Activated CD8-positive, alpha-beta memory T cell treated with anti-CD3 and anti-CD28 coated beads for 24 hours (primary cell): ENCODE measurements at places on chromosomes 5 and 9.

DNA sequence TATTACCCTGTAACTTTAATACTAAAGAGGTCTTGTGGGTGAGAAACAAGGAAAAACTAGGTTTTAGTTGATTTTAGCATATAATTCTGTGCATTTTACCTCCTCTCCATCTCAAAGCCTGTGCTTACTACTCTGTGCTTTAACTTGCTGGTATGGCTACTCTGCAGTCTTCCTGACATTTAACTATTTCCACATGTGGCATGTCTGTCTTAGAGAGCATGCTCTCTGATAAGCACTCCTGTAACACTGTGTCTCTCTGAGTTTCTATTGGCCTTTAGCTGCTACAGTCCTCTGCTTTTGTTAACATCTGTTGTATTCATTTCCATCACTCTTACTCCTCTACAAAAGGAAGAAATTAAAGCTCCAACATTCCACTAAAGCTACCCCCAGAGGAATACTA is 418.3 kb downstream of the RAB3C start:
- DNase-seq = no peak

DNA sequence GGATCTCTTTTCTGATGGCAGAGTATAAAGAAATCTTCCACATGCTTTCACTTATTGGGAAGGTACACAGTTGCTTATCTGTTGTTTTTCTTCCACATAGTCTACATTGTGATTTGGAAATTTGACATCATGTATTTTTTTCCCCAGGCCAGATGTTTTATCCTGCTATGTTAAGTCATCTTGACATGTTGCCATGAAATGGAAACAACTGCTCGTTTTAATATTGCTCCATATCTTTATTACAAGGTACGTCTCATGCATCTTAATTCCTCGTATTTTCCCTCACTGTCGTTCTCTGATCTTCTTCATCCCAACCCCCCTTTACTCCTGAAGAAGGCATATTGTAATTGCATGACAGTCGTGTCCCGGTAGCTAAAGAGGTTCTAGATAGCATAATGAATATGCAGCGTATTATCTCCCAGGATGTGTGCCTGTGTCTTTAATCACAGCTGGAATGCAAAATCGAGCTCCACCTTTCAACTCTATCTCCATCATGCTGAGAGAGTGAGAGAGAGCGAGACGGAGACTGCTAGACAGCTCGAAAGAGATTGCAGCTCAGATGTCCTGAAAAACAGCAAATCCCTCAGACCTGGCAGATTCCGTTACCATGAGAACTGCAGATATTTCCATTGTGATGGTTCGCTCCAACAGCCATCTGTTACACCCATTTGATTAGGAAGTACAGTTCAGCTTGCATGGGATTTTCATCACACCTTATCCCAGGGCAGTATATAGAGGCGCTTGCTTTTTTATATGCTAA is 281.7 kb downstream of the TMEM38B start:
- no peak for DNase-seq

DNA sequence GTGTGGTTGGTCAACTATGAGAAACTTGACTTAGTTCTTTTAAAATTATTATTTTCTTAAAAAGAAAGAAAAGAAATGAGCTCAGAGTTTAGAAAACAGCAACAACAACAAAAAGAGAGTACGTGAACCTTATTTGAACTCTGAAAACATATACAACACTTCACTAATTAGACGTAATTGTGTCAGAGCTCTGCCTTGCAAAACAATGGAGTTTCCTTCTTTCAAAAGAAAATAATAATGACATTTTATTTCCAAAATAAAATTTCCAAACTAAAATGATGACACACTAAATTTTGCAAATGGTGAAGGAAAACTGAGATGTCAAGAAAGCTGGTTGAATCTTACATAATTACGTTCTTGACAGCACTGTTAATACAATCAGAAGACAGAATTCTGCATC is 15.4 kb downstream of the ROR2 start:
- no peak for DNase-seq

DNA sequence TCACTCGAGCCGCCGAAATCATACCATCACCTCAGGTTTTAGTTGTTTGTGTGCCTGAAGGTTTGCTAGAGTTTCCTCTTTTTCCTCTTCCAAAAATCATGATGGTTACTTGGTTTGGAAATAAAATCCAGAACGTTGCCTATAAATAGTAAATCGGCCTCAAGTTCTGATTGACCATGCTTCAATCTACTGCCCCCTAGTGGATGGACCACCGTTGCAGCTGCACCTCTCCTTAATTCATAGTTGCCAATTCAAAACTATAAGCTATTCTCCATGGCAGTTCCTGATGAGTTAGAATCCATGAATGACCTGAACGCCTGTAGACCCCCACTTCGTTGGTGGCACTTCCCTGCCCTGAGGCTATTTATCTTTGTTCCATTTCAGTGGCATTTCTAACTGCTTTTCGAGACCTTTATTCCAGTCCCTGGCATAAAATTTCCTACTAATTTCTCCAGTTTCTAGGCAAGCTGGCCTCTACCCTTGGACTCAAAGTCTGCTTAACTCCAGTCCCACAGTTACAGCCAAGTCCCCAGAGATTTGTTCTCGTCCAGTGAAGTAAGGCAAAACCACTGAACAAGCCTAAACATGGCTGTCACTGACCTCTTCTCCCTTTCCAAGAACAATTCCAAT is 422.6 kb downstream of the EFNA5 start:
- DNase-seq = peak; percentile 59

- DNase-seq = no peak
Observed at GRCh38 chr5:132458226-132458560, 32.4 kb downstream of the IRF1 start.

GRCh38 chr5:34684281-34684979 is 28.3 kb downstream of the RAI14 start:
- no peak for DNase-seq

GRCh38 chr9:81073821-81074220 is 615.5 kb downstream of the TLE1 start:
- no peak for DNase-seq

DNA sequence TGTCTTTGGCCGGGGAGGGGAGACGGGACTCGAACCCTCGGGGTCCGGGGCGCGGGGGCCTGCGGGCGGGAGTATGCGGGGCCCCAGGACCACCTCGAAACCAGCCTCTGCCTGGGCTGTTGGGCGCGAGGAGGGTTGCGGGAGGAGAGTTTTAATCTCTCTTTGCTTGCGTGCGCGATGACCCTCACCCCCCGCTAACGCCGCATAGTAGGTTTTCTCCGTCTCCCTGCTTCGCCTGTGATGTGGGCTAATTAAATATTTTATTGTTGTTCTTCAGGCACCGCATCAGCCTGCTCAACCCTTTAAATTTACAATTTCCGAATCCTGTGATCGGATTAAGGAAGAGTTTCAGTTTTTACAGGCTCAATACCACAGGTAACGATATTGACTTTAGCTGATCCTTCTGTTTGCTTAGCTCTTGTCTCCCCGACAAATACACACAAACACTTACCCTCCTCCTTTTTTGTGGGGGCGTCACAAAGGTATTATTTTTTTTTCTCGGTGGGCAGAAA is 1.7 kb downstream of the TLE4 start:
- DNase-seq = no peak

GRCh38 chr9:106025453-106025852 is 331.1 kb downstream of the TMEM38B start:
- DNase-seq = no peak

DNA sequence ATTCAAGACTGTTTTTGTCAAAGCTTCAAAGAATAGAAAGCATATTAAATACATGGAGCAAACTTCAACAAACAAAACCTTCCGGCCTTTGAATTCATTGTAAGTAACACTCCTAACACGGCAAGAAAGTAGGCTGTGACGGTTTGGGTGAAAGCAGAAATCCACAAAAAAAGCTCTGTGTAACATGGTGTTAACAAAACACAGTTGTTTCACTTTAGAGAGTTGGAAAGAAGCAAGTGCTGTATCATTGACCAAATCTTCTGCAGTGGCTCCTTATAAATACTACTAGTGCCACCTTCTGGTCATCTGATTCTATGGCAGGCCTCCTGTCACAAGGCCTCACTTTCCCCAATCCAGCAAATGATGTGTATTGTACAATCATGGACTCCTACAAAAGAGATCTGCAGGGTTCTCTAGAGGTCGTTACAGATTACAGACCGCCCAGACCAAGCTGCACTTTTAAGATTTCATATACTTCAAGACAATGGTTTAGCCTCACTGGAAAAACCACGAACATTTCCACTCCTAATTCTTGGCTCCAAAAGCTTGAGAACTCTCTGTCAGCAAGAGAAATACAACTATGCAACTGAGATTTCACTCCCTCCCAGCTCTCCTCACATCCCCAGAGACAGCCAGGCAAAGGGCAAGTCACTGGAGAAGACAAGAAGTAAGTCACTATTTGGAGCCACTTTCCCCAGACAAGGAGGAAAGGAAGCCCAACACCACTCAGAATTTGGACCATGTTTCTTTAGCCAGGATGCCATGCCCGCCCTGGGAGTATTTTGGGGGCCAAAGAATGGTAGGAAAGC is 196.2 kb downstream of the DTWD2 start:
- DNase-seq = no peak

DNA sequence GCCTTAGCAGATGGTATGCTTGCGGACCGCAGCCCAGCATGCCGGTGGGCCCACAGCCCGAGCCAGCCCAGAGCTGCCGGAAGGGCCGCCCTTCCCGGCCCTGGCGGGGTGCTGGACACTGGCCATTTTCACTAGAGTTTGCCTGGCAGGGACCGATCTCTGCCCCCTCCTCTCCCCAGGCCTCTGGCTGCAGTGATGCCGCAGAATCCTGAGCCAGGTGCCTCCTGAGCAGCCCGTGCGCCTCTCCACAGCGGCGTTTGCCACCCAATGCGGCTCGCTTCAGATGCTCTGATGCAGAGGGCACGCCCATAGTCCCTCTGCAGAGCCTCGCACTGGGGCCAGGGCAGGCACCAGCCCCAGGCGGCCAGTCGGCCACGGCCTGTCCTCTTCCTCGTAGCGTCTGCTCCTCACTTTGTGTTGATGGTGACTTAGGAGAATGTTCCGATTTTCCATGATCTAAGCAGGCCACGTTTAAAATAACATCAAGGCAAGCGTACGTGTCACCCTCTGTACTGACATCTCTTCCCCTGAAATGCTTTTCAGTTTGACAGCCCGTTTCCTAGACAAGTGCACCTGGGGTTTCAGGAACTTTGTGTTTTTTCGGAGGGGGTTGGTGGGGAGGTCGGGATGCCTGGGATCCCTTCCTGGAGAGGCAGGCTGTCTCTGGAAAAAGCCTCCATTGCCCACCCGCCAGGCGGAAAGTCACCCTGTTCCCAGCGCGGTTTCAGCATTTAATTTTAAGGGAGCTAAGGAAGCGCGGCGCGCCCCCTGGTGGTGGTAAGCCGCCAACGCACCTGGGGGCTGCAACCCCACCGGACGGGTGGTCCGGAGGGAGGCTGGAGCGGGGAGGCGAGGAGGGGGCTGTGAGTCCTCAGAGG is 29.8 kb upstream of the HMCN2 start:
- peak; percentile 92 for DNase-seq

DNA sequence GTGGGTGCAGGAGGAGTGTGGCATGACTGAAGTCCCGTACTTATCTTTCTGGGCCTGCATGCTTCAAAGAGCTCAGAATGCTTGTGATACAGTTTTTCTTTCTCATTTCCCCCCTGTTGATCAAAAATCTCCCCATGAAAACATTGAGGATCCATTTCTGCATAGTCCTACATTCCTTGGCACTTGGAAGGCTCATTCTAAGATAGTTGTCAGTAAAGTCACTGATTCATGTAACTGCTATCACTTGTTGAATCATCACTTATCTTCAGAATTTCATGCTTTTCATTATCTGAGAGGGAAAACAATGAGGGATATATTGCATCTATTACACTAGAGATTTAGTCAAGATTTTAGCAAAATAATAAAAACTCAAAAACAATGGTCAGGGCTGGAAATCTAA is 1953.1 kb upstream of the CDH6 start:
- no peak for DNase-seq

- no peak for DNase-seq
Observed at GRCh38 chr9:26308328-26308727, 584.3 kb downstream of the CAAP1 start.

DNA sequence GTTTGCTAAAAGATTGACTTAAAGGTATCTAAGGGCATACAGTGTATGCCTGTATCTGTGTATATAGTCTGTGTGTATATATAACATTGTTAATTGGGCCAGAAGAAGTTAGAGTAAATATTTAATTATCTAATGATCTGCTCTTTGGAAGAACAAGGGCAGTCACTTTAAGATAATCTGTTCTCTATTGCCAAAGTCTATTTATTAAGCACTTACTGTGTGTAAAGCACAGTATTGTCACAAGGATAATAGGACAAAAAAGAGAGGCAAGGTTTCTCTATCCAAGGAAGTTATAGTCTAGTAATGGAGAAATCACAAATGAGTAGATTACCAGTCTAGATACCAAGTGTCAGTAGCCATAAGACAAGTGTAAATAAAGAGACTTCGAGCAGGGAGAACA is 51.5 kb downstream of the SV2C start:
- no peak for DNase-seq

DNA sequence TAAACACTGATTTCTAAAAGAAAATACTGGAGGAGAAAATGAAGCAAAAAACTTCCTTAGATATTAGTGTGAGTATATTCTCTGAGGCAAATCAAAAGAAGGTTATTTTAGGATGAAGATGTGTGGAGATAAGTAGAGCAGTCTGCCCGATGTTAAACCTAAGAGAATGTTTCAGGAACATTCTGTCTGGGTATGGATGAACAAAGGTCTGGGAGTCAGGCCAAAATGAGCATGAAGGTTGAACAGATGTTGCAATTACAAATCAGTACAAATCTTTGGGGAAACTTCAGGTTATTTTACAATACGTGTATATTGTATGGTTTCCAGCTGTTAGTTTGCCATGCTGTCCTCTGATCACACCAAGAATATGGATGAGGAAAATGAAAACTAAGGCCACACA is 14.4 kb upstream of the CEP78 start:
- no peak for DNase-seq

- no peak for DNase-seq
Observed at GRCh38 chr5:177366528-177367322, 9.0 kb downstream of the RGS14 start.
